Caco-2 (cell line): ENCODE measurements at places on chromosomes 11 and 22.

GRCh38 chr11:133900176-133901105 is 55.1 kb upstream of the SPATA19 start:
- peak; percentile 29 for DNase-seq

DNA sequence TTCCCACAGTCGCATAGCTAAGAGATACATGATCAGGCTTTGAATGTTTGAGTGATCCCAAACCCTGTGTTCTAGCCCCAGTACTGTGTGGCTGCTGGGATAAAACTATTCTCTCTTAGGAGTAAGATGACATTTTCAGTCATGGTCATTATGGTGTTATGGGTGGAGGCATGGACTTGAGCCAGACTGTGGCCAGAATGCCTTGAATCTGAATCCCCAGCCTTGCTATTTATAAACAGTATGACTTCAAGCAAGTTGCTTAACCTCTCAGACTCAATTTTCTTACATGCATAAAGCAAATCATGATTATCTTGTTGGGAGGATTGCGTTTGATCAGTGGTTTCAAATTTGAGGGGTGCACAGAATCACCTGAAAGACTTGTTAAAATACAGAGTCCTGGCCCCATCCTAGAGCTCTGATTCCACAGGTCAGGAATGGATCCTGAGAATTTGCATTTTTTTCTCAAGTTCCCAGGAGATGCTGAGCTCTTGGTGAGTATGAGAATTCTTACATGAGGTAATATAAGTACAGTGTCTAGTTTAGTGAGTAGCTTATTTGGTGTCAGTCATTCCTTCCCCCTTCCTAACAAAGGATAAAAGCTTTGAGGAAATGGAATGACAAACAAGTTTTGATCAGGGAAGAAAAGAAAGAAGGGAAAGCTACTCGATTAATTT is 571.7 kb downstream of the METTL15 start:
- DNase-seq: no peak

GRCh38 chr11:120044011-120044675 is 93.8 kb downstream of the TRIM29 start:
- DNase-seq: no peak

DNA sequence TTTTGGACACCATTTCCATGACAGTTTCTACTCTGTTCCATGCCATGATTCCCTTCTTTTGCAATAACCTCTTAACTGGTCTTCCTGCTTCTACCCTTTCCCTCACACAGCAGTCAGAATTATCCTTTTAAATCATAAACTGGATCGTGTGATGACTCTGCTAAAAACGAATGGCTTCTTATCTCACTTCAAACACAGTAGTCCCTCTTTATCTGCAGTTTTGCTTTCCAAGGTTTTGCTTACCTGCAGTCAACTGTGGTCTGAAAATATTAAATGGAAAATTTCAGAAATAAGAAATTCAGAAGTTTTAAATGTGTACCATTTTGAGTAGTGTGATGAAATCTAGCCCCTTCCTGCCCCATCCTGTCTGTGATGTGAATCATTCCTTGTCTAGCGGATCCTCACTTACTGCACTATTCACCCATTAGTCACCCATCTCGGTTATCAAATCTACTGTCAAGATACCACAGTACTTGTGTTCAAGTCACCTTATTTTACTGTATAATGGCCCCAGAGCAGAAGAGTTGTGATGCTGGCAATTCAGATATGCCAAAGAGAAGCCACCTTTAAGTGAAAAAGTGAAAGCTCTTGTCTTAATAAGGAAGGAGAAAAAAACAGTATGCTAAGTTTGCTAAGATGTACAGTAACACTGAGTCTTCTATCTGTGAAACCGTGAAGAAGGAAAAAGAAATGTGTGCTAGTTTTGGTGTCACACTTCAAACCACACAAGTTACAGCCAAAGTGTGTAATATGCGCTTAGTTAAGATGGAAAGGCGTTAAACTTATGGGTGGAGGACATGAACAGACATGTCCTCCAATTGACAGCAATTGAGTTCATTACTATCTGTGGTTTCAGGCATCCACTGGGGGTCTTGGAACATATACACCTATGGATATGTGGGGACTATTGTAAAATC is 283.0 kb downstream of the DDX10 start:
- DNase-seq: no peak

GRCh38 chr22:49929211-49929979 is 11.0 kb downstream of the CRELD2 start:
- no peak for DNase-seq
